Colonic mucosa (tissue), 4 donors: ENCODE measurements at places on chromosomes 3 and 15. TPM values are rescaled to one million over a fixed set of nuclear protein-coding genes. Genes with fewer than 3 reads are reported as not detected.

- DNase-seq: no peak
- H3K27ac ChIP-seq: no peak overlapping the region
- H3K4me1 ChIP-seq: no peaks in the 10 kb centered on the region
- H3K36me3 ChIP-seq: no peaks in the 10 kb centered on the region
- no peaks in the 10 kb centered on the region for H3K27me3 ChIP-seq
These were observed 68.2 kb downstream of the SSUH2 start for GRCh38 chr3:8576436-8576835.

- no peaks in the 10 kb centered on the region for H3K27me3 ChIP-seq
- peaks cover 7% of the 10 kb centered on the region for H3K4me1 ChIP-seq
- peak overlapping the region; percentile 78 for H3K4me3 ChIP-seq
- H3K27ac ChIP-seq: peak overlapping the region; percentile 85
- peak; percentile 64 for DNase-seq
- H3K36me3 ChIP-seq: no peaks in the 10 kb centered on the region
These were observed 427 bp downstream of the MBD4 start for GRCh38 chr3:129439226-129439816.

DNA sequence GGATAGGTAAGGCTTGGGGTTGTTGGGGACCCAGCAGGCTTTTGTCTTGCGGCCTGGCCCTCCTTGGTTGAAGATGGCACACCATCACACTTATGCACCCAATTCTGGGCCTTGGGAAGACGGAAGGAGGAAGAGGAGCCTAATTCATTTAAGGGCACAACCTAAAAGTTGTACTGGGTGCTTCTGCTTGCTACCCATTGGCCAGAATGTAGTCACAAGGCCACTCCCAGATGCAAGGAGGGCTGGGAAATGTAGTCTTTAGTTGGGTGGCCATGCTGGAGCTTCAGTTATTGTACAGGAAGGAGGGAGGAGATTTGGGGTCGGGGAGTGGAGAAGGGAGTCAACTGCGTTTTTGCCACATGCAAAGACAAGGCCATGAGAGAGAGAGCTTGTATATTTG is 109.2 kb downstream of the TMEM266 start:
- DNase-seq: no peak
- H3K4me3 ChIP-seq: no peak overlapping the region
- H3K27ac ChIP-seq: no peak overlapping the region

- peak overlapping the region; percentile 40 for H3K4me3 ChIP-seq
- H3K27me3 ChIP-seq: peaks cover 23% of the 10 kb centered on the region
- peaks cover 12% of the 10 kb centered on the region for H3K4me1 ChIP-seq
These were observed 604 bp downstream of the LTK start for GRCh38 chr15:41512940-41513505.

- peaks cover 11% of the 10 kb centered on the region for H3K27me3 ChIP-seq
- no peak overlapping the region for H3K27ac ChIP-seq
- no peaks in the 10 kb centered on the region for H3K4me1 ChIP-seq
- no peak overlapping the region for H3K4me3 ChIP-seq
These were observed 49.6 kb upstream of the POLG start for GRCh38 chr15:89384176-89384604.

DNA sequence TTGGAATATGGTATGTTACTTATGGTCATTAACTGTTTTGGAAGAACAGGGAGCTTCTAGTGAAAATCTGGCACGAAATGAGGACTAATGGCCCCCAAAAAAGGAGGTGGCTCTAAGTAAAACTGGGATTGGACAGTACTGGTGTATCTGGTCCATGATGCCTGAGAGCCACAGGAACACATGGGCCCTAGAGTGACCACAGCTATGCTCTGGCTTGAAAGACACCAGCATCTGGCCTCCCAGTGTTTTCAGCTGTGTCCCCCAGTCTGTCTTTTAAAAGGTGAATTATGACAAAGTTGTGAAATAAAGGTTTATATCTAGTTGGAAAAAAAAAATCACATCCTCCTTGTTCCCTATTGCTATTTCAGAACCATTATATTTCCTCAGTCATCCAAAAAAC is 64.5 kb downstream of the GSK3B start:
- H3K27me3 ChIP-seq: no peaks in the 10 kb centered on the region
- H3K36me3 ChIP-seq: no peaks in the 10 kb centered on the region
- H3K4me3 ChIP-seq: no peak overlapping the region
- no peaks in the 10 kb centered on the region for H3K4me1 ChIP-seq
- no peak for DNase-seq
- no peak overlapping the region for H3K27ac ChIP-seq

DNA sequence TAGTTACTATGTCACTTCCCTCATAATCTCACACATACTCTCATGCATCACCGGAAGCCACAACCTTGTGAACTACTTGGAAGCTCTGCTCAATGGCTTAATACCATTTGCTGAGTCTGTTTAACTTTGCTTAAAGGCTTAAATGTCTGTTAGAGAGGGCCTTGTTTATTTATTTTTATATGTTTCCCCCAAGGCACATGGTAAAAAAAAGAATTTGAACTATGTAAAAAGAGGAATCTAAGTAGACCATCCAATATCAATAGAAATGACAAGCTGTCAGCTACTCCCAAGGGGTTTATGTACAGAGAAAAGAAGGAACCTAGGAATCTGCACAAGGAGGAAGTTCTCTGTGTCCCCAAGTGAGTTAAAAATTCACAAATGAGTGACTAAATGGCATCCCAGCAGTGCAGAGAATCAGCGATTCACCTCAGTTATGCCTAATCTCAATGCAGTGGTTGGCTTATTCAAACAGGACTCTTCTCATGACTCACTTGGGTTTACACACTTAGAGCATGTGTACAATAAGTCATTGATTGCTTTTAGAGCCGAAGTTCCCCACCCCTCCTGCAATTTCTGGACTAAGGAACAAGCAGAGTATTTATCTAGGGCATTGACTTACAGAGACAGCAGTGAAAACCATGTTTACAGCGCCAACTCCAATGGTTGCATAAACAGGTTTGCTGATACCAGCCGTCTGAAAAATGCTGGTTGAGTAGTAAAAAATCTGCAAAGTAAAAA is 24.4 kb downstream of the SLC2A2 start:
- DNase-seq: peak; percentile 46
- H3K27ac ChIP-seq: peak overlapping the region; percentile 62
- H3K36me3 ChIP-seq: no peaks in the 10 kb centered on the region
- H3K4me1 ChIP-seq: peaks cover 5% of the 10 kb centered on the region

GRCh38 chr3:132615881-132616280 is 18.8 kb downstream of the ACKR4 start:
- no peaks in the 10 kb centered on the region for H3K36me3 ChIP-seq
- H3K27me3 ChIP-seq: no peaks in the 10 kb centered on the region
- H3K4me3 ChIP-seq: no peak overlapping the region
- no peak overlapping the region for H3K27ac ChIP-seq

GRCh38 chr15:62469478-62469873 is 304.4 kb upstream of the C2CD4B start:
- H3K27ac ChIP-seq: no peak overlapping the region
- no peak overlapping the region for H3K4me3 ChIP-seq
- DNase-seq: no peak
- H3K27me3 ChIP-seq: no peaks in the 10 kb centered on the region

GRCh38 chr15:67406257-67406861 is 114.6 kb upstream of the C15orf61 start:
- H3K4me3 ChIP-seq: no peak overlapping the region
- H3K27me3 ChIP-seq: no peaks in the 10 kb centered on the region
- H3K36me3 ChIP-seq: no peaks in the 10 kb centered on the region
- H3K4me1 ChIP-seq: no peaks in the 10 kb centered on the region
- DNase-seq: no peak

GRCh38 chr3:67521053-67521646 is 133.3 kb downstream of the SUCLG2 start:
- H3K4me3 ChIP-seq: no peak overlapping the region
- no peaks in the 10 kb centered on the region for H3K27me3 ChIP-seq
- no peak for DNase-seq
- H3K27ac ChIP-seq: no peak overlapping the region

DNA sequence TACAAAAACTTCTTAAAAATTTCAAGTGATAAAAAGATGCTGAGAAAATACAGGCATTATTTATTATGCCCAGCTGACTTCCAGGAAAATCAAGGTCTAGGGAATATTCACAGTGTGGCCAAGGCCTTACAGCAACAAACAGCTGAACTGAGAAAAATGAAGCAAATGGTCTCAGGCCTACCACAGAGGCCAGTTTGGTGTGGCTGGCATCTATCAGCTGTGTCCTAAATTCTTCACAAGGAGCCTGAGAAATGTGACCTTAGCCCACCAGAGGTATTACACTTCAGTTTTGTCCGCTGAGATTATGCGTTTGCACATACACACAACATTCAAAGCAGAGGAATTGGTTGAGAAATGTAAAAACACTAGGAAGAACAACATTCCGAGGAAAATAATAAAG is 77.4 kb downstream of the ANP32A start:
- no peak overlapping the region for H3K27ac ChIP-seq
- H3K4me3 ChIP-seq: no peak overlapping the region
- H3K36me3 ChIP-seq: no peaks in the 10 kb centered on the region
- no peak for DNase-seq

GRCh38 chr3:175270198-175270837 is 411.2 kb downstream of the NAALADL2 start:
- no peak overlapping the region for H3K27ac ChIP-seq
- no peaks in the 10 kb centered on the region for H3K27me3 ChIP-seq
- no peaks in the 10 kb centered on the region for H3K36me3 ChIP-seq
- no peak for DNase-seq
- H3K4me1 ChIP-seq: no peaks in the 10 kb centered on the region
- H3K4me3 ChIP-seq: no peak overlapping the region

DNA sequence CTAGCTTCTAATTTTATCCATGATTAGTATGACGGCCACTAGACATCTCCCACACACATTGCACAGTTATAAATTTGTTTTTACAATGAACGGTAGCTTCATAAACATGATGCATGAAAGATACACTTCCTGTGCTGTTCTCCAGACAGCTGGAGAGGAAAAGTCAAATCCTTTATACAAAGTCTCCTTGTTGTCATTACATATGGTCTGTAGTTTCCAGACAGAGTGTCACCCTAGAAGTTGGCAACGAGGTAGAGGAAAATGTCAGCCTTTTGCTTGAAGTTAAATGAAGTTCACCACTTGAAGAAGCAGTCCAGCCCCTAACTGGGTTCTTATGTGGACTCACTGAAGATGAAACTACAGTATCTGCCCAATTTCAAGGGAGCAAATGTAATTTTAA is 253.0 kb upstream of the P2RY1 start:
- no peaks in the 10 kb centered on the region for H3K27me3 ChIP-seq
- no peaks in the 10 kb centered on the region for H3K4me1 ChIP-seq
- H3K27ac ChIP-seq: no peak overlapping the region

DNA sequence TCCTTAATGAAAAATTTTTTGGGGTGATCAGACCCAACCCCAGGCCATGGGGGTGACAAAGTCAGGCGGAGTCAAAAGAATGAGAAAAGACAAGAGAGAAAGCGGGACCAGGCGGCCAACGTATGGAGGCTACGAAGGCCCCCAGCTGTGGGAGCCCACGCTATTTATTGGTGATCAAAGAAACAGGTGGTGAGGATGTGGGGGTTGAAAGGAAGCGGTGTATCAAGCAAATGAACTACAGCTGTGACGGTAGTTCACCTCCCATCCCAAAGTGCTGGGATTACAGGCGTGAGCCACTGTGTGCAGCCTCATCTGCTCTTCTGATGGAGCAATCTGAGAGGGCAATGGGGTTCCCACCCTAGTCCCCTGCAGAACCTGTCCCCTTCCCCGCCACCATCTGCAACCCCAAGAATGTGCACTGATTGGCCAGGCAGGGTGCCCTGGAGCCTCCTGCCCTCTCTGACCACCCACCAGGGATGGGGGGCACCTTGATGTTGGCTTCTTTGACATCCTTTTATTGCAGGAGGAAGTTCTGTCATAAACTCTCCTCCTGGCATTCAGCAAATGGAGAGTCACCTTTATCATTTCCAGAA is 1.1 kb upstream of the CHRNA3 start:
- H3K4me3 ChIP-seq: no peak overlapping the region
- no peak for DNase-seq
- no peaks in the 10 kb centered on the region for H3K36me3 ChIP-seq
- peaks cover 34% of the 10 kb centered on the region for H3K27me3 ChIP-seq

DNA sequence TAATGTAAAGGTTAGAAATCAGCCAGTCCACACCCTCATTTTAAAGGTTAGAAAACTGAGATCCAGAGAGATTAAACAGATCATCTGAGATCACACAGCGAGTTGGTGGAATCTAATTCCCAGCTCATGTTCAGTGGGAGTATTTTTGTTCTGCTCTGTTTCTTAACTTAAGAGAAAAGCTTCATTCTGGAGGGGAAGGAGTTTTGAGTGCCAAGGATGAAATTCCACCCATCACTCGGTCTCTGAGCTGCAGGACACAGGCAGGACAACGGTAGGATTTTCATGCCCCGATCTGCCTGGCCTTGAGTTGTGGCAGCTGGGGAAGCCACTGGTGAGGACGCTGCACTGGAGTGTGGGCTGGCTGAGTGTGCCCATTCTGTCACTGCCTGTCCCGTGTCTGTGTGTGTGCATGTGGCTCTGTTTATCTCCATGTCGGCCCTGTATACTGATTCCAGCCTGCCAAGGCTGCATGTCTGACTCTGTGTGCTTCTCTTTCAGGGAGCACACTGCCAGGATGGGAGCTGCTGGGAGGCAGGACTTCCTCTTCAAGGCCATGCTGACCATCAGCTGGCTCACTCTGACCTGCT is 94.3 kb downstream of the CEMIP start:
- no peak overlapping the region for H3K4me3 ChIP-seq
- H3K36me3 ChIP-seq: no peaks in the 10 kb centered on the region
- H3K27ac ChIP-seq: no peak overlapping the region
- no peaks in the 10 kb centered on the region for H3K4me1 ChIP-seq

- H3K4me1 ChIP-seq: no peaks in the 10 kb centered on the region
- no peaks in the 10 kb centered on the region for H3K36me3 ChIP-seq
- no peak overlapping the region for H3K4me3 ChIP-seq
- H3K27me3 ChIP-seq: no peaks in the 10 kb centered on the region
These were observed 66.9 kb downstream of the DCLK3 start for GRCh38 chr3:36697229-36698001.

DNA sequence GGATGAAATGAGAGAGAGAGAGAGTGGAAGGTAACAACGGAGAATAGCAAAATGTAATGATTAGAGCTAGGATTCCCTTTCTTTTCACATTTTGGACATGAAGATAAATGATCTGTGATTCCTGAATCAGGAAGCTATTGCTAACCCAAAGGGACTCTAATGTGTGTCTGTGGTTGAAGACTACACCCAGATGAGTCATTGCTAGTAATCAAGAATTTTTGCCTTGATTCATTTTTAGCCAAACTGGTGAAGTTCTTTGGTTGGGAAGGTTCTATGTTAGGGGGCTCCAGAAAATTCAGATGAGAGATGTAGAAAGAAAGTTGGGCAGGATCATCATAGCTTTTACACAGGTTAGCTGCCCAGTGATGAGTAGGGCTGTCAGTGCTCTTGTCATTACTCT is 116.4 kb downstream of the DUT start:
- H3K27me3 ChIP-seq: no peaks in the 10 kb centered on the region
- no peak overlapping the region for H3K27ac ChIP-seq
- H3K4me3 ChIP-seq: no peak overlapping the region
- no peaks in the 10 kb centered on the region for H3K4me1 ChIP-seq
- no peak for DNase-seq
- no peaks in the 10 kb centered on the region for H3K36me3 ChIP-seq

GNAT1 gene
- not detected for total RNA-seq

IQCH gene
- 0.93 TPM for total RNA-seq

GOLGA6L4 gene
- total RNA-seq: 2.5 TPM

PSTPIP1 gene
- 3.7 TPM for total RNA-seq

FAIM gene
- total RNA-seq: 4.4 TPM

CEMIP gene
- 2.9 TPM for total RNA-seq

MME gene
- 2.6 TPM for total RNA-seq

HEG1 gene
- 10.7 TPM for total RNA-seq
